ENCODE measurements at places on chromosomes 3 and 15.
A peak's percentile ranks its signal among the peaks of the same experiment; 100 is the strongest.

DNA sequence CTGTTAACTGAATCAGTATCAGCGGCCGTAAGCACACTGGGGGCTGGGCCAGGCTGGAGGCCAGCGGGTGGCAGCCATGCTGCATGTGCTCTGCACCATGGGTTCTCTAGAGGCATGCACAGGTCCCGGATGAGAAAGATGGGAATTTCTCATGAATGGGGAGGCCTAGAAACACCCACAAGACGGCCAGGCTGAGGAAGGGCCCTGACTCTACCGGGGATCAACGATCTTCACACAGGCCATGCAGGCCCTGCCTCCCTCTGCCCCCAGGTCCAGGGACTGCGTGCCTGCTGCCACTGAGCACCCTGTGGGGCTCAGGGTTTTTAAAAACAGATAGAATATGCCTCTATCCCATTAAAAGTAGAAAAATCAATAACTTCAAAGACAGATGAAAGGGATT lies 32.7 kb downstream of the SLC41A3 start:
- DNase-seq: no peak

- no peak for DNase-seq
These were observed 159.4 kb downstream of the LSAMP start for GRCh38 chr3:116285781-116286421.

DNA sequence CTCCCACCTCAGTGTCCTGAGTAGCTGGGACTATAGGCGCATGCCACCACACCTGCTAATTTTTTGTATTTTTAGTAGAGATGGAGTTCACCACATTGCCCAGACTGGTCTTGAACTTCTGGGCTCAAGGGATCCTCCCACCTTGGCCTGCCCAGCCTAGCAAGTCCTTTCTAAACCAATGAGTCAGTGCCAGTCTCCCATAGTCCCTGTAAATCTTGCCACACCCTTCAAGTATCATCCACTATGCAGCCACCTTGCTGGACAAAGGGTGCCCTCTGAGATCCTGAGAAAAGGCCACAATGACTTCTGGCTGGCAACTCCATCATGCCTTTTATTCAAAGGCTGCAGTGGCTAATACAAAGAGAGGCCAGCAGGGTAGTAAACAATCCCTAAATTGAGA lies 184.0 kb downstream of the ABHD5 start:
- DNase-seq: no peak

GRCh38 chr3:77256584-77257503 lies 216.9 kb downstream of the ROBO2 start:
- DNase-seq: no peak

GRCh38 chr15:72319360-72319984 lies 485 bp downstream of the CELF6 start:
- DNase-seq: peak; percentile 79

GRCh38 chr3:125002414-125003368 lies 53.1 kb downstream of the HEG1 start:
- peak; percentile 17 for DNase-seq

GRCh38 chr3:190224863-190225692 lies 97.2 kb downstream of the CLDN1 start:
- DNase-seq: no peak

GRCh38 chr3:49428752-49429080 lies 408 bp downstream of the NICN1 start:
- no peak for DNase-seq

DNA sequence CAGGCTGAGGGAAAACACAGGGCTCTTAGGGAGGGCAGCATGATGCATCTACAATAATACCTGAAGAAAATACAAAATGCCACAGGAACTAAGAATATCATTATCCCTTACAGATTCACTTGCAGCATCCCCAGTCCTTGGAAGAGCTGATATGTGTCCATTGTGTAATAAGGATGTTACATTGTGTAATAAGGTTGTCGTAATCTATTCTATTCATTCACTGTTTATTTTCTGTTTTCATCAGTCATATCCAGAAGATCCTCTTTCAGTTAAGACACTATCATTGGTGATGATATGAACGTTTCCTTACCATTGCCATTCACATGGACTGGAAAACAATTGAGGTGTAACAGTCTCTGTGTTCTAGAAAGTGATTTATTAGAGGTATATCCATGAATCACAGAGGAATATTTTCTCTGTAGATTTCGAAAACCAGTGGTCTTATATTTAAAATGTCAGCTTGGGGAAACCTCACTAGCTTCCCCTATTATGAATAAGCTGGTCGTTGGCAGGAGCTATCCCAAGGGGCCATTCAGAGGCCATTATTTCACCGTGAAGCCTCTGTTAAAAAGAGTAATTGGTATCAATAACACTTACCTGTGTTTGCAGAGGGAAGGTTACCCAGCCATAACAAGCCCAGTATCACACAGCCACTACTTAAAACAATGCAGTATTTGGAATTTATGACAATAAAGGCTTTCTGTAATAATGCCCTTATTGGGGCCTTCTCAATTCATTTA lies 241.1 kb downstream of the ZNF385D start:
- DNase-seq: no peak

- no peak for DNase-seq
These were observed 146.6 kb downstream of the SERPINI1 start for GRCh38 chr3:167882057-167882667.

- no peak for DNase-seq
These were observed 11.4 kb downstream of the C15orf40 start for GRCh38 chr15:82999905-83000671.

GRCh38 chr3:69823743-69824142 lies 84.5 kb downstream of the MITF start:
- DNase-seq: no peak

DNA sequence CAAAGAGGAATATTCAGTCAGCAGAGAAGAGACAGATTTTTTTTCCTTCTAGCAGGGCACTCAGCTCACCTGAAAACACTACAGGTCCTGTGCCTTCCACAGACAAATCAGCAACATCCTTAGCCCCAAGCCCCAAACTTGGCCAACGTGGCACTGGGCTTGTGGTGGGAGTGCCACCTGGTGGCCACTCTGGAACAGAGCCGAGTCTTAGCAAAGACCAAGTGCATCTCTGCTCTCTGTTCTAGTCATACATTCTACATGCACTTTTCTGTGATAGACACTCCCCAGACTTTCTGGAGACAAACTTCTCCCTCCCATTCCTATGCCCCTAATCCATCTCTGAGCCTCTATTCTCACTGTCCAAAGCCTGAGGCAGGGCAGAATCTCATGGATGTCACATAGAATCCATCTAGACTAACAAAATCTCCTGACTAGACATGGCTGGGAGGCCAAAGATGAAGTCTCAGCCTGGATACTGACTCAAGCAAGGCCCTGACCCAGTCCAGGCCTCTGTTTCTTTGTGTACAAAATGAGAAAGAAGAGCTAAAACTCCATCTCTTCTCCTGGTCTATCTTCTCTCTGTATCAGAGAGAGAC lies 5.1 kb upstream of the SEMA7A start:
- DNase-seq: peak; percentile 66

DNA sequence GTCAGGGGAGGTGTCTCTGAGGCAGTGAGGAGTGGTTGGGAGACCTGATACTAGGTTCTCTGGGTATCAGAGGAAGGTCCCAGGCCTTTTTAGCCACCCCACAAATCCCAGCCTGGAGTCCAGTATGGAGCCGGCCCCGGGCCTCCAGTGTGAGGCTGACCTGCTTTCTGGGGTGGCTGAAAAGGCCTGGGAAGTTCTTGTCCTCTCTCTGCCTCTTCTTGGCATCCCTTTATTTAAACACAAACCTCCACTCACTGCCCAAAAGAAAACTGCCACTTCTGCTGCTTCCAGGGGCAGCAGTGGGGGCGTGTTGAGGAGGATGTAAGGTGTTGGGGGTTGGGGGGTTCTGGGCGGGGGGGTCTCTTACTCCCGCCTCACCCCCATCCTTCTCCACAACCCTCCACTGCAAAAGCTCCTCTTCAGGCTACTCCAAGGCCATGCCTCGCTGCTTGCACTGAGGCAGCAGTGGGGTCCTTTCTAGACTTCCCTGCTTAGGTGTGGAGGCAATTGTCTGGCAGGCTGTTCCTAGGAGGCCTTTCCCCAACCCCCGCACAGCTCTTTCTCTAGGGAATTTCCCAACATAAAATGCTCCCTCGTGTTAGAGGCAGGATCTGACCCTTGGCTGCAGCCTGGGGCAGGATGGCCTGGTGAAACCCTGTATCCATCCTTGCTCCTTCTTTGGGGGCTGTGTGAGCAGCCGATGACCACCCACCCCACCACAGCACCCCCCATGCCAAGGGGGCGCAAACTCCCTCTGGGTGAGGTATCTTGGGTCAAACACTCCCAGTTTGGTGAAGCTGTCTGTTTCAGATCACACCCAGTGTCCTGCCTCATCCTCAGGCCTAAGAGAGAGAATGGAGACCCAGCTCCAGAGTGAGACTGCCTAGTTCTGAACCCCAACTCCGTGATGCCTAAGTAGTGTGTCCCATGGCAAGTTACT lies 12.1 kb upstream of the RAD18 start:
- DNase-seq: no peak

- DNase-seq: no peak
These were observed 252.6 kb downstream of the UBE2E2 start for GRCh38 chr3:23455775-23456174.

DNA sequence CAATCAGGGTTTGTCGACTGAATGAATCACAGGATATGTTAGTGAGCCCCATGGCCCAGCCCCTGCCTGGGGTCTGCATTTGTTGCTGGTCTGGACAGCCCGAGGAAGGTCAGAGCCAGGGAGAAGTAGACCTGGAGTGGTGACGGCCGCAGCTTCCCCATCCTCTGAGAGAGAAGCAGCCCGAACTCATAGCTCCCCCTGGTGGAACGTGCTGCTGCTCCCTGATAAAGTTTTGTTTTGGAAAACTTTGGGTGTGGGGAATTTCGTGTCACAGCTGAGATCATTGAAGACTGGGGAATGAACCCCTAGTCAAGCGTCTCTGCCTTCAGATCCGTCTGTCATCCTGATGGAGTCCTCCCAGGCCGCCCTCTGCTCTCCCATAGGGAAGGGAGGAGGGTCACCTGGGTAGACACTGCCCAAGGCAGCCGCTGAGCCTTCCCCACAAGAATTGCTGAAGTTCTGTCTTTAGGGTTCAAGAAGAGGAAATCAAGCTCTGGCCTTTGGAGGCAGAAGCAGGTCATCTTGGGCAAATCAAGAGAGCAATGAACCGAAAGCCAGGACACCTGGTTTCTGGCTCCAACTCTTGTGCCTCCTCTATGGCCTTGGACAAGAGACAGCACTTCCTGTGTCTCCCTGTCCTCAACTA lies 60.5 kb downstream of the GLDN start:
- peak; percentile 48 for DNase-seq

- no peak for DNase-seq
These were observed 328.7 kb upstream of the ATP11B start for GRCh38 chr3:182464513-182465145.

GRCh38 chr15:31245756-31246155 lies 80.9 kb upstream of the KLF13 start:
- DNase-seq: no peak

DNA sequence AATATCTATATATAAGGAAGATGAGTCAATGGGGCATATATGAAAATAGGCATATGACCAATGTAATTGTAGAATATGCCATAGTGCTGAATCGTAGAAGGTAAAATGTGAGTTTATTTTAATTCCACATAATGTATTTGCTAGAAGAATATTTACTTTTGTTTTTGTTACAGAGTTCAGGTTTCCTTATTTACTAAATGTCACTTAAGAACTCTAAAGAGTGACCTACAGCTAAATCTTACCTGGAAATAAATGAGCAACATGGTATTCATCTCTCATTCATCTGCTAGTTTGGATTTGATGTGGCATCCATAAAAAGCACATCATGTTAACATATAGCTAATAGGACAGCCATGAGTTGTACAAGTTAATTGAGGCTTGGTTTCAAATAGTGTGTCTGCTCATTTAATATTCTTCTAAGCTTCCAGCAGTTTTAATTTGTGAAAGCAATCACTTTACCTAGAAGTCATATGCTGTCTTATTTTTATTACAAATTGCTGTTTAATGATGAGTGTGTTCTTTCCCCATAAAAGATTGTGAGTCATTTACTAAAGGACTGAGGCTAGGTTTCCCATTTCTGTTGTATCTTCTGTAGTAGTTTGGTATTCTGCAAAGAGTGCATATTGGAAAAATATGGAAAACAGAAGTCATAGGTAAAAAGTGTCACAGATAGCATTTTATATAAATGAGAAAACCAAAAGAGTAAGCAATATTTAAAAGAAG lies 222.1 kb upstream of the POU1F1 start:
- no peak for DNase-seq

- DNase-seq: no peak
These were observed 72.0 kb downstream of the FAM43A start for GRCh38 chr3:194757647-194758061.

DNA sequence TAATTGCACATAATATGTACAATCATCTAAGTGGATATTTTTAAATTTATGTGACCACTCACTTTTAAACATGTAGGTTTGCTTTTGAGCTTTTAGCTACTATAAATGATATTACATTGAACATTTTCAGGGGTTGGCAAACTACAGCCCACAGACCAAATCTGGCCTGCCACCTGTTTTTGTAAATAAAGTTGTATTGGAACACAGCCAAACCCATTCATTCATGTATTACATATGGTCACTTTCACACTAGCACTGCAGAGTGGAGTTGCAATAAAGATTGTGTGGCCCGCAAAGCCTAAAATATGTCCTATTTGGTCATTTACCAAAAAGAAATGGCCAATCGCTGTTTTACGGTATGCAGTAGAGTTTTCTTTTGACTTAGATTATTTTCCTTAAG lies 21.2 kb downstream of the CMTM7 start:
- DNase-seq: no peak

GRCh38 chr15:38696109-38696727 lies 131.6 kb upstream of the RASGRP1 start:
- no peak for DNase-seq

GRCh38 chr3:32106929-32107362 lies 526 bp downstream of the GPD1L start:
- no peak for DNase-seq

GRCh38 chr3:140341817-140342403 lies 336.0 kb upstream of the TRIM42 start:
- DNase-seq: no peak

- no peak for DNase-seq
These were observed 83.4 kb upstream of the NANOGP8 start for GRCh38 chr15:35168464-35168863.

GRCh38 chr3:132445817-132446216 lies 28.5 kb downstream of the DNAJC13 start:
- no peak for DNase-seq

DNA sequence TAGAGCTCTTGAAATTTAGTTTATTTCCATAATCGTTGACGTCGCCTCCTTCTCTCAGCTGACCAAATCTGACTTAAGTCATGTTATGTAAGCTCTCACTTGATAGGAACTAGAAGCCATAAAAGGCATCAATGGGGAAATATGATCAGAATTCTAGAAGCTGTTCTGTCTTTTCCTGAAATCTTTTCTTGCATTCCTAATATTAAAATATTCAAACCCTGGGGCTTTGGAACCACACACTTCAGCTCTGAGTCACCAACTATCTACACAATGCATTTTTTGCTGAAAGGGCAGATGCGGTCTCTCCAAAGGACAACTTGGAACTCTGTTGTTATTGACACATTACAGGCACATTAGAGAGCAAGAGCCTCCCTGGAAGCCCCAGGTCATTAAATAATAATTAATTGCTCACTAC lies 91.3 kb downstream of the LARS2 start:
- DNase-seq: no peak

GRCh38 chr3:101081446-101081845 lies 88.2 kb upstream of the ABI3BP start:
- no peak for DNase-seq
